ENCODE measurements at places on chromosomes 1 and 21.

- DNase-seq = peak; percentile 2
Observed at GRCh38 chr1:190679454-190679853, 201.8 kb upstream of the BRINP3 start.

DNA sequence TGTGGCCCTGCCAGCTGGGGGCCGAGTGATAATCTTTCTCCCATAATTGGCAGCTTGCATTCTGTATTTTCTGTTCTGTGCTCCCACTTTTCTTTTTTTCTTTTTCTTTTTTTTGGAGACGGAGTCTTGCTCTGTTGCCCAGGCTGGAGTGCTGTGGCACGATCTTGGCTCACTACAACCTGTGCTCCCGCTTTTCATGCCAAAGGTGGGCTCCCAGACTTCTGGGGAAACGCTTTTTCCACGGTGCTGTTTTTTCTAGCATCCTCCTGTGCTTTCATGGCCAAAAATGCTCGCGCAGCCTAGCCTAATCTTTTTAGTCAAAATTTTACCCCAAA lies 585 bp upstream of the AHCTF1 start:
- no peak for DNase-seq

GRCh38 chr1:224430511-224431113 lies 4.0 kb downstream of the WDR26 start:
- DNase-seq = no peak

- no peak for DNase-seq
Observed at GRCh38 chr1:20980051-20980450, 192.9 kb upstream of the HP1BP3 start.

DNA sequence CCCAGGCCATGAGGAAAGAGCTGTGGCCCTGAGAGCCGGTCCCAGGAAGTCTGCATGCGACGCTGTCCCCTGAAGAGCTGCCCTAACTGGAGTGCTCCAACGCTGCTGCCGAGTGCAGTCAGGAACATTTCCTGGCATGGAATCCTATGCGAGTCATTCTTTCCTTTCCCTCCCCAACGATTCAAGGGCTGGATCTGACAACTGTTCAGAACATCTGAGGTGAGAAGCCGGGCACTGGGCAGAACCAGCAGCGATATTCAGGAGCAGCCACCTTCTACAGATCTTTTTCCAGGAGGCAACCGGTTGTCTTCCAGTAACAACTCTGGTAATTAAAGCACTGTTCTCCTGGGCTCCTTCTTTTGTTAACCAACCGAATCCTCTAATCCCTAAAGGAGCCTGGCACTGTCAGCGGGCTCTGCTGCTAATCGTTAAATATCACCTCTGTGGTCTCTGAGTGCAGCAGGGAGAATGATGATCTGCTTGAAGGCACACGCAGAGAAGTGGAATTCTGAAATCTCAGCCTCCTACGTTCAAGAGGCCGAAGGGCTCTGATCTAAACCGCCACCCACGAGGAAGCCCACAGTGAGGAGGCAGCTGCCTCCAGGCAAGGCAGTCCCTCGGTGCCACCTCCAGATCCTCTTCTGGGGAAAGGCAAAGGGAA lies 55.8 kb downstream of the SLC45A1 start:
- DNase-seq = no peak
